ENCODE measurements at places on chromosomes 11 and 22.

DNA sequence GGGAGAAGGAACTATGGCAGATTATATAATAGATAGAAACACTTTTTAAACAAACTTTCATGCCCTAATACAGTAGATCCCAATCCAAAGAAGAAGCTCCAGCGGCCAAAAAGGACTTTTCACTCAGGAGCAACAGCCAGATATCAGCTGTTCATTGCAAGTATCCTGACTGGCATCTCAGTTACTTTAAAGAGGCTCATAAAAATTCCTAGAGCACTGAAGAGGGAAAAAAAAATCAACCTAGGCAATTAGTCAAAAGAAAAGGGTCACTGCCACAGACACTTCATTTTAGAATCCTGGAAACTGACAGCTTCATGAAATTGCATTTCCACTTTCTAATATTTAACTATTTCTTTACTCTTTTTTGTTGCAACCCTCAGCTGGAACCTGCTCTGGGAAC is 170.6 kb upstream of the SOX6 start:
- no peak for DNase-seq

GRCh38 chr22:49660321-49660720 is 167.4 kb downstream of the BRD1 start:
- peak; percentile 0 for DNase-seq

- no peak for DNase-seq
Observed at GRCh38 chr22:39985383-39986035, 9.2 kb upstream of the FAM83F start.

GRCh38 chr11:8775734-8776133 is 93.1 kb downstream of the RPL27A start:
- no peak for DNase-seq

DNA sequence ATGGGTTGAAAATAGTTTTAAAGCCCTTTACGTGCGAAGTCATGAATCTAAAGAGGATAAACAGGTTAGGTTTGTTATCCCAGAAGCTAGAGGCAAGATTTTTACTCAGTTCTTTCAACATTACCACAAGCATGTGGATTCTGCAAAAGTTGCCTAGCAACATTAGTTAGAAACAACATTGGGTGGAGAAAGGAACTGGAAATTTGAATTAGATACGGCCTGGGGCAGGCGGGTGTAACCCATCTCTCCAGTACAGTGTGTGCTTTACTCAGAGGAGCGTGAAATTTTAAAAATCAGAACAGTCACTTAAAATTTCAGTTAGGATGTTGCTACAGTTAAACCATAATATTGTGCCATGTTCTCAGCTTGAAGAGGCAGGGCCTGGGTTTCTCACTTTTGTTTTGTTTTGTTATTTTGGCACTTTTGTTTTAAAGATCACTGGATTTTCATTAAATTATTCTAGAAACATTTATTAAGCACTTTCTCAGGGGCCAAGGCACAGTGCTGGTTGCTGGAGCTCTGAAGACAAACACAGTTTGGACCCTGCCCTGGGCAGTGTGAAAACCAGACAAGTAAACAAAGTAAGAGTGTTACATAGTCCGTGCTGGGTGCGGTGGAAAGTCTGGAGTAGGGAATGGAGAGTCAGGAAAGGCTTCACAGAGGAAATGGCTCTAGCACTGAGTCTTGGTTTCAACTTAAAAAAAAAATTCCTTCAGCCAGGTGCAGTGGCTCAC is 4.4 kb upstream of the WEE1 start:
- no peak for DNase-seq

- DNase-seq: no peak
Observed at GRCh38 chr11:440065-441042, 1.5 kb downstream of the ANO9 start.

GRCh38 chr11:117906126-117906525 is 23.1 kb downstream of the TMPRSS13 start:
- DNase-seq: no peak

- no peak for DNase-seq
Observed at GRCh38 chr11:30605036-30605605, 19.0 kb upstream of the MPPED2 start.

DNA sequence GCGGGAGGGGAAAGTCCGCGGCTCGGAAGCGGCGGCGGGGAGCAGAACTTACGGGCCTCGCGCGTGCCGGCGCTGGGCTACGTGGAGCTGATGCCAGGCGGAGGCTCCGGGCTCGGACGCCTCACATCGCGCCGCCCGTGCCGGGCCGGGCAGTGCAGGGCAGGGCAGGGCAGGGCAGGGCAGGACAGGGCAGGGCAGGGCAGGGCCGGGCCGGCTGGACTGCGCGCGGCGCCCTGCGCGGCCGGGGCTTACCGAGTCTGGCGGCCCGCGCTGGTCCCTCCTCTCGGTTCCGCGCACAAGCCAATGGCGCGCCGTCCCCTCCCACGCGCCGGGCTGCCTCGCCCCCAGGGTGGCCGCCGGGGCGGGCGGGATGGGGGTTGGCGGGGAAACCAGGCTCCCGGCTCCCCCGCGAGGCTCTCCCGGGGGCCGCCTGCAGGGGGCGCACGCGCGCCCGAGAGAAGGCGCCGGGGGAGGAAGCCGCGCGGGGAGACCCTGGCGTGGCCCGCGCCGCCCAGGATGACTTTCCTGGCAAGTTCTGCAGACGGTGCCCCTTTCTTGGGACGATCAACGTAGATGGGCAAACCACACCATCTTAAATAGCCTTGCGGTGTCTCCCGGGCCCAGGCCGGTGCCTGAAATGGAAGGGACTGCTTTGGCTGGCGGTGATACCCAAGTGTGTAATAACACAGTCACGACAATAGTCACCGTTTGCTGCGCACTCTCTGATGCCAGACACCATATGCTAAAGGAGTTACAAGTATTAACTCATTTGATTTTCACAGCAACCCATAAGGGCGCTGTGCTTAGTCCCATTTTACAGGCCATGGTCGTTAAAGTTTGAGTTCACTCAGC is at the start of gene TP53I11:
TSS of gene TP53I11 (minus strand) at position 259 of the 852 bp plus-strand sequence. CDS start 12,548 bp downstream, outside the sequence.
- peak; percentile 78 for DNase-seq

DNA sequence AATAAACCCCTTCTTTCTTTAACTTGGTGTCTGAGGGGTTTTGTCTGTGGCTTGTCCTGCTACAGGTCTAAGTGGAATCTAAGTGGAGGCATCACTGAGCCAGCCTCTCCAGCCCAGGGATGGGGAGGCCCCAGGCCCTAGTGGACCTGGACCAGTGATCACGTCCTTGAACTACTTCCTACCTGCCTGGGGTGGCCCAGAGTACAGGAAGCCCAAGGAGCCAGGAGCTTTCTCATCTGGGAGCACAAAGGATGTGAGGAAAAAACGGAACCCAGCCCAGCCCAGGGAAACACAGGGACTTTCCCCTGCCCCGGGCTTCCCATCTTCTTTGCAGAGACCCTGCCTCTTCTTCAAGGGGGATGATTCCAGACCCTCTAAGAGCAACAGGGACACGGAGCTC is 3.5 kb upstream of the CD5 start:
- DNase-seq: no peak

DNA sequence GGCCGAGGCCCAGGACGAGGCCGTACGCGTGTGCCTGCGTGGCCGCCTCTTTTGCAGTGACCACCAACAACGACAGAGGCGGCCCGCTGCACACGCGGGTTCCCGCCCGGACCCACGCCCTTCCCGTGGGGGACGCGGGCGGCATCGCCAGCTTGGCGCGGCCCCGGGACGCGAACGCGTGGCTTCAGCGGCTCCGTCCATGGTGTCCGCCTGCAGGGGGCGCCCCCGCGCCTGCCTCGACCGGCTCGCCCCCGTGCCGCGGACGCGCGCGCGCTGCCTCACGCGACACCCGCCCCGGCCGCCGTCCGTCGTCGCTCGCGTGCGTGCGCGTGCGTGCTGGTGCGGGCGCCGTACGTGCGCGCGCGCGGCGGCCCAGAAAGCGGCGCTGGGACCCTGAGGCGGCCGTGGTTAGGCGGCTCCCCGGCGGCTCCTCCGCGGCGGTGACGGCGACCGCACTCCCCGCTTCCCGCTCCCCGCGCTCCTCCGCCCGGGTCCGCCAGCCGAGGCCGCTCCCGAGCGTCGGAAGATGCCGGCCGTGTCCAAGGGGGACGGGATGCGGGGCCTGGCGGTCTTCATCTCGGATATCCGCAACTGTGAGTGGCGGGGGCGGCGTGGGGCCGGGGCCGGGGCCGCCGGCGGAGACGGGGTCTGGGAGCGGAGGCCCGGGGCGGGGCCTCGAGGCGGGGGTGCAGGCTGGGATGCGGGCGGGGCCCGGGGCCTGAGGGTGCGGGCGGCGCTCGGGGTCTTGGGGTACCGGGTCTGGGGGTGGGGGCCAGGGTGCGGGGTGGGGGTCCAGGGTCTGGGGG is at the start of gene AP2A2:
TSS of gene AP2A2 (plus strand) at position 375 of the 806 bp plus-strand sequence. CDS start at position 527, 152 bp downstream.
- DNase-seq: peak; percentile 93

- no peak for DNase-seq
Observed at GRCh38 chr22:20517422-20517821, 10.0 kb downstream of the MED15 start.

DNA sequence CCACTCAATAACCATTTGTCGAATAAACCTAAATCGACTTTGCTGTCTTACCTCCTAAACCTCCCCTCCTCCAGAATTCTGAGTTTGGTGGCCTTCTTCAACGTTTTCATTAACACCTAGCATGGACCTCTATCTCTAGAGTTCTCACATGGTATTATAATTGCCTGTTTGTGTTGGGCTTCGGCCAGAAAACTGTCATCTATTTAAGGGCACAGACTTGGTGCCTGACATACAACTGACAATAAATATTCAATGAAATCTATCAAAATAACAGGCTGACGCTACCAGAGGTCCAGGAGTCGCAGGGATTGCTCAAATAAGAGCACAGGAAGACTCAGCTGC is 687 bp downstream of the ALKBH8 start:
- no peak for DNase-seq

GRCh38 chr22:40326905-40327735 is 19.2 kb upstream of the ADSL start:
- no peak for DNase-seq

- no peak for DNase-seq
Observed at GRCh38 chr11:113880971-113881370, 5.6 kb upstream of the USP28 start.

DNA sequence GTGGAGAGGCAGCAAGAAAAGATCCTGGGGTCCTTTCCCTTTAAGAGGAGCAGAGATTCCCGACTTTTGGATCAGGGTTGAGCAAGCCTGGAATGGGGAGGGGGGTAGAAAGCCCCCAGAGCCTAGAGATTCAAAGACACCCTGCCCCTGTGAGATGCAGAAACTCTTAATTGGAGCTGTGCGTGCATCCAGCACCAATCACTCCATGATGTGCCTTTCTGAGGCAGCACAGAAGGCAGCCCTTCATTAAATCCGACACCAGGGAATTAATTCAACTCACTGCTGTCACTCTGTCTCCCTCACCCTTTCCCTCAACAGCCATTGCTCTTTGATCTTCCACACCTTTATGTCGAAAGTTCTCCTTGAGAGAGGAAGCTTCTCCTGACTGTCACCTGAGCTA is 43.0 kb downstream of the DSCAML1 start:
- no peak for DNase-seq

- no peak for DNase-seq
Observed at GRCh38 chr11:116651737-116652237, 121.0 kb downstream of the BUD13 start.

GRCh38 chr11:104432526-104432925 is 268.6 kb upstream of the PDGFD start:
- DNase-seq: no peak

GRCh38 chr11:96658436-96658835 is 268.6 kb downstream of the JRKL start:
- DNase-seq: no peak

GRCh38 chr11:20015101-20015500 is 145.2 kb downstream of the DBX1 start:
- DNase-seq: no peak

DNA sequence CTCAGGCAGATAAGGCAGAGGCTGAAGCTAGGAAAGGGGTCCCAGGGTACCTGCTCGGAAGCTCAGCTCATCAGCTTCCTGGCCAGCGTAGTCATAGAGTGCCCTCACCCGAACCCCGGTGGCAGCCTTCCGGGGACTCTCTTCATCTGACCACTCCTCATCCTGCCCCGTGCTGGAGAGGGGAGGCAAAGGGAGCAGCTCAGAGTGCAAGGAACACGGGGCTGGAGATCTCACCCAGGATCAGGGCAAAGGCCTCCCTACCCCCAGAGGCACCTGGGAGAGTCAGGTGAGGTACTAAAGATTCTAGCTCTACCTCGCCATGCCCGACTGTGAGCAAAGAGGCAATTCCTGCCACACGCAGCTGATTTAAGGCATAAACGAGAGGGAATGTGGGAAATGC is 1.6 kb upstream of the ARFGAP2 start:
- no peak for DNase-seq

GRCh38 chr11:5007561-5007960 is 12.9 kb downstream of the OR51L1 start:
- DNase-seq: no peak

DNA sequence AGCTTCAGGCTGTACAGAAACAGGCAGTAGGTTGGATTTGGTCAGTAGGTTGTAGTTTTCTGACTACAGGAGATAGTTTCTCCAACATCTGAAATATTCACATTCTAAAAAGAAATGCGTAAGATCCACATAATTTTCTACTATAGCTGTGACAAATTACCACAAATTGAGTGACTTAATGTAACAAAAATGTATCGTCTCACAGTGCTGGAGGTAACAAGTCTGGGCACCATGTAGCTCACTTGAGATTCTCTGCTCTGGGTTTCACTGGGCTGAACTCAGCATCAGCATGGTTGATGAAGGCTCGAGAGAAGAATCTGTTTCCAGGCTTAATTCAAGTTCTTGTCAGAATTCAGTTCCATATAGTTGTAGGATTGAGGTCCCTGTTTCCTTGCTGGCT is 350.9 kb upstream of the CCDC179 start:
- DNase-seq: no peak

DNA sequence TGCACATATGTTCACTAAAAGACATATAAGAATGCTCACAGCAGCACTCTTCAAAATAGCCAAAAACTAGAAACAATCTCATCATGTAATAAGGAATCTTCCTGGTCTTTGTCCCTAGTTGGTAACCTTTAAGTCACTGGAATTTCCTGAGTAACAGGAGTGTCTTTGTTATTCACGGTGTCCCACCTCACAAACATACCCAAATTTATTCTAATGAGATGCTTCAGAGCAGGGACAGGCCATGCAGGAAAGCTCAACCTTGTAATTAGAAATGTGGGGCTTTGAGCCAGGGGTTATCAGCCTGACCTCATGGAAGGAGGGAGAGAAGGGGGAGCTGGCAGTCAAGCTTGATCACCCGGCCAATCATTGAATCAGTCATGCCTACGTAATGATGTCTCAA is 40.3 kb upstream of the NFRKB start:
- no peak for DNase-seq

- DNase-seq: no peak
Observed at GRCh38 chr22:27159716-27160295, 502.4 kb downstream of the MIAT start.

- DNase-seq: no peak
Observed at GRCh38 chr11:13294771-13295579, 17.4 kb downstream of the BMAL1 start.

- no peak for DNase-seq
Observed at GRCh38 chr11:63227521-63228107, 15.8 kb downstream of the SLC22A25 start.

GRCh38 chr11:64378335-64378880 is 19.4 kb downstream of the RPS6KA4 start:
- no peak for DNase-seq

GRCh38 chr11:124745835-124746620 is 6.0 kb downstream of the VSIG2 start:
- peak; percentile 29 for DNase-seq

- DNase-seq: peak; percentile 52
Observed at GRCh38 chr11:65204646-65205601, 23.2 kb downstream of the CAPN1 start.

GRCh38 chr11:48064306-48064705 is 83.9 kb downstream of the PTPRJ start:
- DNase-seq: no peak
